ENCODE measurements at places on chromosomes 4 and X.

DNA sequence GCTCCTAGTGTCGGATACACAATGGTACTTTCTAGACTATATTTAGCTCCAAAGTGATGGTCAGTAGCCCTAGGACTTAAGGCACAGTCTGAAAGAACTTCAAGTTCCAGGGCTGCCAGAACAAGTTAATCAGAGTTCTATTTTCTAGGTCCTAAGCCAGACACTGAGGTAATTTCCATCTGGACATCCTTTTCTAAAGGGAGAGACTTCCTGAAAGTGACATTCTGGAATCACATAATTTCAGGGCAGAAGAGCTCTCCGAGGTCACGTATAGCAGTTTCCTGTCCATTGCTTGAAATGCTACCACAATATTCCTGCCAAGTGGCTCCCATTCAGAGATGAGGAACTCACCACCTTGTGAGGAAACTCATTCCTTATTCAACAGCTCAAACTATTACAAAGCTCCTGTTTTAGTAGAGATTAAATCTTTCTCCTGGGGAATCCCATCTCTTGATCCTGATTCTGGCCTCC lies 117.9 kb downstream of the COL25A1 start:
- DNase-seq = no peak

- DNase-seq = no peak
Measured at GRCh38 chr4:11715753-11716521, 287.2 kb upstream of the HS3ST1 start.

GRCh38 chr4:36173905-36174304 lies 70.4 kb downstream of the ARAP2 start:
- no peak for DNase-seq

DNA sequence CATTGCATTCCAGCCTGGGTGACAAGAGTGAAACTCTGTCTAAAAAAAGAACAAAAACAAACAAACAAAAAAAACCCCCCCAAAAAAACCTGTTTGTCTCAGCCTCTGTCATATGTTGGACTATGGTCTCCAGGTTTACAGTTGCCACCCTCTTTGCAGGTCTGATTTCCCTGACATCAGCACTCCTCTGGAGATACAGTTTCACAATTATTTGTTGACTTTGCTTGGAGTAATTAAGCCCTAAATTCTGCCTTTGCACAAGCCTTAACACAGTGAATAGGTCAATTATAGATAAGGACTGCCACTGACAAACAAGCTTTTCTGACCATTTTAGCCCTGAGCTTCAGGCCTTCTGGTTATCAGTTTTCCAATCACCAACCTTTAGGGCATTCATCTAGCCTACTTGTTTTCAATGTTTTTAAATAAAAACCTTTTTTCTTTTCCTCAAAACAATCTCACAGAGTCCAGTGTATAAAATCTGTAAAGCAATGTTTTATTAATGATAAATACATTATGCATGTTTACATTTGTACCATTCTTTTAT lies 20.4 kb upstream of the MAPK10 start:
- DNase-seq = no peak

GRCh38 chr4:101695176-101695575 lies 95.4 kb upstream of the BANK1 start:
- no peak for DNase-seq

- DNase-seq = no peak
Measured at GRCh38 chr4:8539661-8540060, 40.5 kb upstream of the GPR78 start.

DNA sequence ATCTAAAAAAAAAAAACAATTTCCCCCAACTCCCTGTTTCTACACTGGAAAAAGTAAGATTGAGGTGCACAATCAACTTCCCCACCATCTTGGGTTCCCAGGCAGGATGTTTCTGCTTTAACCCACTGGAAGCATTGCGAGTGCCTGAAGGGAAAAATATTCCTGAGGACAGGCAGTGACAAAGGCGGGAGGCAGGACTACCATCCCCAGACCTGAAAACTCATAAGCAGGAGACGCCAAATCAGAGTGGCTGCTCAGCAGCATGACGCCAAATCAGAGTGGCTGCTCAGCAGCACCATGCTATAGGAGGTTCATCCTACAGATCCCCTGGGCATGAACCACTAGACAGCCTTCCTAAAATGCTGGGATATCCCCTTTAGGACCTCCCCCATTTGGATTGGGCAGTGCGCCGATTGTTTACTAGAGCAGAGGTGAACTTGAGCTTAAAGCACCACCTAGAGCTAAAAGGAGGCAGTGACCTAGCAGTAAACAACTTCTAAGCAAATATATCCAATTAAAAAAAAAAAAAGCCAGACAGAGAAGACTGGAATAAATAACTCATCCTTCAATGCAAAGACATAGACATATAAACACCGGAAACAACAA lies 35.0 kb upstream of the GK start:
- no peak for DNase-seq

DNA sequence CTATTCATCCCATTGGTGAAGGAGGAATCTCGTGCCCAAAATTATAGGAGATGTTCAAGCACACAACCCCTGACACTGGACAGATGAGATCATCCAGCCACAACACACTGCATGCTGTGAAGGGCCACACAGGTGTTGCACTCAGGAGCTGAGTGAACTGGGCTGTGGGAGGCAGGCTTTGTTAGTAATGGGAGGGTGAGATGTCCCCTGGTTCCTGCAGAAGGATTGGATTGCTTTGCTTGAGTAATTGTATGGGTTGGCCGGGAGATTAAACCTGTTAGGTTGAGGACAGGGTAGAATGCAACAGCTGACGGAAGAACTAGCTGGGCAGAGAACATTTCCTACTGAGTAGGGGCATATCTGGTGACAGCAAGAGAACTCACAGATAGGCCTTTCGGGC lies 152.2 kb downstream of the TACR3 start:
- no peak for DNase-seq

GRCh38 chr4:52657618-52658501 lies 1.2 kb downstream of the USP46 start:
- DNase-seq = no peak

DNA sequence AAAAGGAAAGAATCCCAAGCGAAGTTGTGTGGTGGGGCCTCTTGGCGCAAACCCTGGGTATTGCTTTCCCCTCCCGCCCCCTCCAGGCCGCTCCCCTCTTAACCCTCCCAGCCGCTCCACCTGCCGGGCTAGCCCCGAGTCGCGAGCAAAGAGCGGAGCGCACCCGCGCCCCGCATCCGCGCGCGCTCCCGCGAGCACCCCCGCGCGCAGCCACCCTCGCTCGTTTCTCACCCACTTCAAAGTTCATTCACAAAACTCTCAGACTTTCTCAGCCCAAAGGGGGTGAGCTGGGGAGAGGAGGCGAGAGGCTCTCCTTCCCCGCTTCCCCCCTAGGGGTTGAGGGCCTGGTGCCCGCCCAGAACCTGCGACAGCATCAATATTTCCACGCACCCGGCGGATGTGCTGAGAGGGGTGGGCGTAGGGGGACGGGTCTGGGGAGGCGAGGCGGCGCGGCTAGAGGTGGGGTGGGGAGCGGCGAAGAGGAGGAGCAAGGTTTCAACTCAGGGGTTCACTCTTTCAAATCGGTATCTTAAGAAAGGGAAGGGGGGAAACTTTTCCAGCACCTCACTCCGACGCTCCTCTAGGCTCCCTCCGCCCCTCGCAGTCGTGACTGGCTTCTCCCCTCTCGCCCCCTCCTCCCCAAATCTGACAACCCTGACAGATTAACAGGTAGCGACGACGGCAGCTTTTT lies 1.8 kb downstream of the MAML3 start:
- peak; percentile 46 for DNase-seq

DNA sequence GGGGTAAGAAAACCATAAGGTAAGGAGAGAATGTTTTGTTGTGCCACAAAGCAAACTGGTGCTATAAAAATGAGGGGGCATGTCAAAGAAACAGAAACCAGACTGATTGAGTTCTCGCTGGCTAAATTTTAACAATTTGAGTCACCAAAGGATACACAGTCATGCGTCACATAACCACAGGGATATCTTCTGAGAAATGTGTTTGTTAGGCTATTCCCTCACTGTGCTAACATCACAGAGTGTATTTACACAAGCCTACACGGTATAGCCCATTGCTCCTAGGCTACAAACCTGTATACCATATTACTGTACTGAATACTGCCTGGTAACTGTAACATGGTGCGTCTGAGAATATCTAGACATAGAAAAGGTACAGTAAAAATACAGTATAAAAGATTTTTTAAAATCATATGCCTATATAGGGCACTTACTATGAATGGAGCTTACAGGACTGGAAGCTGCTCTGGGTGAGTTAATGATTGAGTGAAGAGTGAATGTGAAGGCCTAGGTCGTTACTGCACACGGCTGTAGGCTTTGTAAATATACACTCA lies 50.1 kb downstream of the FBXW7 start:
- no peak for DNase-seq

DNA sequence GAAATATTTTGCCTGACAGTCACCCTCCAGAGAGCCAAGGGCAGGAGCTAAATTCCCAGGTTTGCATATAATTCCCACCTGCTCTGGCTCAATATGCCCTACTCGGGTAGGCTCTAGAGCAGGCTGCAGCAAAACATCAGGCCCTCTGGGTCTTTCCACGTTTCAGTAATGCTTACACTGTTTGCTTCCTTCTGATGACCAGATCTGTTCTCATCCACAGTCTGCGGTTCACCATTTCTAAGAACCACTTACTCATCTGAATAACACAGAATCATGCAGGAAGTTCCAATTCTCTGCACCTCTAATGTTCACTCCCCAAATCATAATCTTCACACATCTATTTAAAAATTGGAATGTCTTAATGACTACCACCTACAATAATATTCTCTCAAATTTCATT lies 141.4 kb downstream of the PPP3CA start:
- no peak for DNase-seq

GRCh38 chr4:75908555-75908954 lies 6.3 kb upstream of the PPEF2 start:
- DNase-seq = no peak

DNA sequence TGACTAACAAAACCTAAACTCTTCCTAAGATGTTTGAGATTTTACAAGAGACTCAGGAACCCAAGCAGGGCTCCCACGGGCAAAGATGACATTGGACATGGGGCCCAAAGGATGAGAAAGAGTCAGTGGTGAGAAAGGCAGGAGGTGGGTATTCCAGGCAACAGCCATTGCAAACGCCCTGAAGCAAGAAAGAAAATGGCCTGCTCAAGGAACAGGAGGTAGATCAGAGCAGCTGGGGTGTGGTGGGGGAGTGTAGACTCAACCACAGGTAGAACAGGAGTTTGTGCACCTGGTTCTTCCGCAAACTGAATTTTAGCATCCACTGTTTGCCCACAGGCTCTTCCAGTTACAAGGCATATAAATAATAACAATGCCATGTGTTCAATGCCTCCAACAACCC lies 3.3 kb downstream of the PPP2R2C start:
- no peak for DNase-seq

DNA sequence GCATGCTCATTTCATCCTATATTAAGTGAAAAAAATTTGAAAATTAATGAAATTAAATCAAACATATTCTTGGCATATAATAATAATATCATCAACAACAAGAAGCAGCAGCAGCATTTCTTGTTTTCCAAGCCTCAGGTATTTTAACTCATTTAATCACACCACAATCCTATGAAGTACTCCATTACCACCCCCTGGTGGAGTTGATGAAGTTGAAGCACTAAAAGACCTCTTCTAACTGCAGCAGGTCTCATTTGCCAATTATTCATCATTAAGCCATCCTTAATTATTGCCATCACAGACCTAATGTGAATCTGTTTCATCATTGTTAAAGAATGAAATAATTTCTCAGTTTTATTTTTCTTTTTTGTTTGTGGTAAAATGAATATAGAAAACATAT lies 801.4 kb upstream of the GRID2 start:
- no peak for DNase-seq

- no peak for DNase-seq
Measured at GRCh38 chrX:38656350-38656915, 95.1 kb downstream of the TSPAN7 start.

- no peak for DNase-seq
Measured at GRCh38 chrX:53004811-53005210, 43.8 kb upstream of the GPR173 start.

- no peak for DNase-seq
Measured at GRCh38 chr4:71004281-71004851, 10.9 kb downstream of the DCK start.

DNA sequence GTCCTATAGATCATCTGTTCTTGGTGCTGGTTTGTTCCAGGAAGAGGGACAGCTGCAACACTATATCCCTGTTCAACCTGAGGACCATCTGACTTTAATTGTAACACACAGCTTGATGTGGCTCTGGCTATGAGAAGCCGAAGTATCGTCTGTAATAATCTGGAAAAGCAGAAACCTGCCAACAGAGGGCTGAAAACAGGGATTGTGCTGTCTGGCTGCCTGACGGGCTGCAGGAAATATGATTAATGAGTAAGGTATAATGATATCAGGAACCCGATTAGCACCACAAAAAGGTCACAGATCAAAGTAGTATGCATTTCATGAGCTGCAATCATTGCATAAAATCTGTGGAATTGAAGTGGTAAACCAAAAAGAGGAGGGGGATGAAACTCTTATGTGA lies 170.4 kb upstream of the MAB21L2 start:
- no peak for DNase-seq

DNA sequence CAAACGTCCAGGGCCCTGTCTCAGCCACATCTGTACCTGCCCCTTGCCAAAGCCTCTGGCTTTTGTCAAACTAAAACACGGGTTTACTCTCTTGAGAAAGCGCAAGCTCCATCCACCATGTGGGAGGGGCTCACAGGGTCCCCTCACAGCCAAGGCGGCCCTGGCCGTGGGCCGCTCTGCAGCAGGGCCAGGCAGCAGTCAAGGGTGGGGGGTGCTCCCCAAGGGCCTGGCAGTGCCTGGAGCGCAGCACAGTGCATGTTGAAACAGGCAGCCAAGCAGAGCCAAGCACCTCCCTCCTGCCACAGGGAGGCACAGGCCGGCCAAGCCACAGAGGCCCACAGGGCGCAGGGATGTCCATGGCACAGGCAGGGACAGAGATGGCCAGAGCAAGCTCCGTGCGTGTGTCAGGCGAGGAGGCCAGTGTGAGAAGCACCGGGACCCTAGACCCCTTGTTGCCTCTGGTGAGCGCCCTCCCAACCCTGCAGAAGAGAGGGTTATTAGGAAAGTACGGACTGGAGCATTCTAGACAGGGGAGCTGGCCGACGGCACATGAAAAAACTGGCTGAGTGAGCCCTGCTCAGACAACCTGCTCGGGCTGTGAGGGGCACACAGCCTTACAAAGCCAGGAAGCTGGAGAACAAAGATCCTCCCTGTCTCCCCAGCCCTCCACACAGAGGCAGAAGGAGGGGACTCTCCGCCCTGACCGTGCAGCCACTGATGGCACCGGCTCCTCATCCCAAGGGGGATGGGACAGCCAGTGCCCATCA lies 39.0 kb downstream of the FAM53A start:
- DNase-seq = no peak

Measured in stimulated activated CD8-positive, alpha-beta memory T cell treated with anti-CD3 and anti-CD28 coated beads, Interleukin-15, amount 100 ng/mL, for 1 hour (primary cell).